ENCODE measurements at places on chromosomes 12 and 14.

DNA sequence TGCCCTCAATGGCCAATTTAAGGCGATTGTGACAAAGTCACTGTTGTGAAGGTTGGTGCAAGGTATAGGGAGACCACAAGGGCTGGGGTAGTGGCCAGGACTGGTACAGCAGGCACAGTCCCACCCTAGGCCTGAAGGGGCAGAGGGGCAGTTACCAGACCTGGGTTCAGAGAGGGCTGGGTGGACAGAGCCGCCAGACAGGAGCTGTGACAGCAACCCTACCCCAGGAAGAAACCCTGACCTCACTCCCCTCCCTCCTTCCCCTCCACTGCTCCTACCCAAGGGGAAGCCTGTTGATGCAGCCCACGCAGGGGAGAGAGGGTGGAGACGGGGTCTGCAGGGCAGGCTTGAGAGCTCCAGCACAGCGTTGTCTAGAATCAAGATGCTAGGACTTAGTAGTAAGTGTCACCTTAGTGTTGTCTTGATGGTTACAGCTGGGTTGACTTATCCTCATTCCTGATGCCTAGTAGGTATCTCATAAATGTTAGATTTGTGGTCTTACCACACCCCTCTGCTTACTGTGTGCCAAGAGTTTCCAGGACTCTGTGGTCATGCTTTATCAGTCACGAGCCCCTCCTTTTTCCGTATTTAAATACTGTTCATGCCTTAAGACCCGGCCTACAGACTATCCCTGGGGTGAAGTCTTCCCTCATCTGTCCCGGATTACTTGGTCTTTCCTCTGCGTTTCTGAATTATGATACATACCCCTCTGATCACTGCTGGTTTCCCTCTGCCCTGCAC lies 14.4 kb downstream of the EML1 start:
- H3K27ac ChIP-seq, result no peak overlapping the region
- no peak overlapping the region for H3K4me3 ChIP-seq
- no peaks in the 10 kb centered on the region for H3K36me3 ChIP-seq
- no peak for DNase-seq
- H3K4me1 ChIP-seq, result no peaks in the 10 kb centered on the region
- peaks cover 5% of the 10 kb centered on the region for H3K27me3 ChIP-seq

DNA sequence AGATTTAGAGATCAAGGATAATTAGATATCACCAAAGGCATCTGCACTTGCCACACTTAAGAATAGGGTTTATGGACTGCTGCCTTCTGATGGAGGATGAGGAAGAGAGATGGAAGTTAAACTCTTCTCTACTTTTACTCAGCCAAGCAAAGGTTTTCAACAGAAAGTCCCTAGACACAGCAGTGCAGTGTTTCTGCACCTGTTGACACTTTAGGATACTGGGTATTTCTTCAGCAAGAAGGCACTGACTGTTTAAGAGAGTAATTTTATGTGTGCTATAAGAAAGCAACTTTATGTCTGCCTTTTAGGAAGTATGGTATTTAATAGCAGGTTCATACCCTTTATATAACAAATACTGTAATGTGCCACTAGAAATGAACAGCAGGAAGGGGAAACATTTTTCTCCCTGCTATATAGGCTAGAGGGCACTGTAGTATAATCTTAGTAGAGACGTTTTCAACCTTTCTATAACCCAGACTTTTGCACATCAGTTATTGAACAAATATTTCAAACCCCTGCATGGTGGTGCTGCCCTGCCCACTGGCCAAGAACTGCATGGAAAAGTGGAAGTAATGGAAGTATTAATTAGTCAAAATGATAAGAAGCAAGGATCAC lies 225.0 kb upstream of the GRIP1 start:
- H3K4me3 ChIP-seq, result no peak overlapping the region
- H3K36me3 ChIP-seq, result no peaks in the 10 kb centered on the region
- DNase-seq, result peak; percentile 17
- H3K4me1 ChIP-seq, result no peaks in the 10 kb centered on the region
- no peaks in the 10 kb centered on the region for H3K27me3 ChIP-seq
- H3K27ac ChIP-seq, result no peak overlapping the region

GRCh38 chr14:99363616-99364290 lies 91.8 kb upstream of the BCL11B start:
- H3K27ac ChIP-seq, result no peak overlapping the region
- H3K4me3 ChIP-seq, result no peak overlapping the region
- H3K27me3 ChIP-seq, result no peaks in the 10 kb centered on the region
- H3K36me3 ChIP-seq, result no peaks in the 10 kb centered on the region

- no peak overlapping the region for H3K27ac ChIP-seq
- H3K4me1 ChIP-seq, result no peaks in the 10 kb centered on the region
- H3K4me3 ChIP-seq, result no peak overlapping the region
- no peaks in the 10 kb centered on the region for H3K36me3 ChIP-seq
Measured at GRCh38 chr12:93722835-93723567, 45.8 kb downstream of the CRADD start.

- no peaks in the 10 kb centered on the region for H3K27me3 ChIP-seq
- H3K27ac ChIP-seq, result peak overlapping the region; percentile 27
- H3K4me1 ChIP-seq, result peaks cover 18% of the 10 kb centered on the region
- peak overlapping the region; percentile 69 for H3K4me3 ChIP-seq
- DNase-seq, result no peak
- no peaks in the 10 kb centered on the region for H3K36me3 ChIP-seq
Measured at GRCh38 chr12:6778217-6778573, 5.9 kb downstream of the LAG3 start.

- no peaks in the 10 kb centered on the region for H3K4me1 ChIP-seq
- no peak for DNase-seq
- no peaks in the 10 kb centered on the region for H3K36me3 ChIP-seq
- H3K27me3 ChIP-seq, result no peaks in the 10 kb centered on the region
Measured at GRCh38 chr14:50191499-50191898, 39.9 kb downstream of the SOS2 start.

GRCh38 chr12:34346372-34347034 lies 324.2 kb downstream of the ALG10 start:
- no peaks in the 10 kb centered on the region for H3K27me3 ChIP-seq
- H3K4me3 ChIP-seq, result no peak overlapping the region
- no peaks in the 10 kb centered on the region for H3K36me3 ChIP-seq
- H3K4me1 ChIP-seq, result no peaks in the 10 kb centered on the region
- DNase-seq, result no peak
- no peak overlapping the region for H3K27ac ChIP-seq

DNA sequence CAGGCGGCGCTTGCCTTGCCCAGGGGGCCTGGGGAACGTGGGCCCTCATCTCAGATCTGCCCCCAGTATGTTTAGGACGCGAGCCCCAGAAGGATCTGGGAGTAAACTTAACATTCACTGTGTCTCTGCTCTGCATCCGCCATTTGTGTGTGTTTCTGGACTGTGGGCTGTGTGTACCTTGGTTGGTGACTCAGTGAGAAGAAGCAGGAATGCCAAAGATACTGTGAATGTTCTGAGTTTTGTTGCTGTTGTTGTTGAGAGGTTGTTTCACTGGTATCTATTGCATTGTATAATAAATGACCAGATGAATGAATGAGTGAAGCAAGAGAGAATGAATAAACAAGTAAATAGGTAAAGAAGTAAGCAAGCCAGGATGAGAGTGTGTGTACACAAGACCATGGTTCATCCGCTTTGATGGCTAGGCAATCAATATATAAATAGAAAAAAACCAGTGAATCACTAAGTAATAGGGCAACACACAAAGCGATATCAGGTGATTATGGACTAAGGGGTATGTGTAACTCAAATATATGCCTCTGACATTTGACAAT lies 20.5 kb downstream of the MEG3 start:
- H3K36me3 ChIP-seq, result no peaks in the 10 kb centered on the region
- no peaks in the 10 kb centered on the region for H3K27me3 ChIP-seq
- H3K27ac ChIP-seq, result no peak overlapping the region
- DNase-seq, result no peak
- no peaks in the 10 kb centered on the region for H3K4me1 ChIP-seq

DNA sequence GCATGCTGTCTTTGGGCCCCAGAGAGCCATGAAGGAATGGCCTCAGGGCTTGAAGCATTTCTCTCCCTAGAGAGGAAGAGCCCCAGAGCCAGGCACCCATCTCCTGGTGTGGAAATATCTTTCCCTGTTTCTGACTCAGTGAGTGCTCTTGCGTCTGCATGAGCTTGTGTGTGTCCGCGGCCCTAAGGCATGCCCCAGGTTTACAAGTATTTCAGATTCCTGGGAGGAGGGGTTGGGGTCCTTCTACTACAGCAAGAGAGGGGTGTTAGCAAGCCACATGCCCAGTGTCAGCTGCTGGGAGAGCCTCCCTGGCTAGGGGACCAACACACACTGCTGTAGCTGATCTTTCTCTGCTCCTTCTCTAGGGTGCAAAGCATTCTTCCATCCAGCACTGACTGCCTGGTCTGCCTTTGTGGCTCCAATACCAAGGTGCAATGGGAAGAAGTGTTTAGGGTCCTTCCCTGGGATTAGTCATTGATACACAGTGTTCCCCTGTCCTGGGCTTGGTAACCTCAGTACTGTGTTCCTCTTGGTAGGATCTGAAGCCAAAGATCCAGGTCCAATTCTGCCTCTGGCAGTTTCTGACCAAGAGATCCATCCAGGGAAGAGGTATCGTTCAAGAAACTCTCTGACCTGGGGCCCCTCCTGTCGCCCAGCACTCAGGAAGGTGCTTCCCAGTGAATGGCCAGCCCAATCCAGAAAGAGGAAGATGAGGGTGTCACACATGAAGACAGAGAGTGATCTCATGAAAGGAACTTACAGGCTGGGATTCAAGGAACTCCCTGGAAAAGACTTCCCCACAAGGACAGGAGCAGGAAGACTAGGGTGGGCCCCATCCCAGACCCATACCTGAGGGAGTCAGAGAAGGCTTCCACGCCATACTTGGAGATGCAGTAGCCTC lies 3.1 kb downstream of the RDH16 start:
- DNase-seq, result no peak
- no peaks in the 10 kb centered on the region for H3K4me1 ChIP-seq
- H3K4me3 ChIP-seq, result no peak overlapping the region
- no peaks in the 10 kb centered on the region for H3K36me3 ChIP-seq
- H3K27me3 ChIP-seq, result no peaks in the 10 kb centered on the region

DNA sequence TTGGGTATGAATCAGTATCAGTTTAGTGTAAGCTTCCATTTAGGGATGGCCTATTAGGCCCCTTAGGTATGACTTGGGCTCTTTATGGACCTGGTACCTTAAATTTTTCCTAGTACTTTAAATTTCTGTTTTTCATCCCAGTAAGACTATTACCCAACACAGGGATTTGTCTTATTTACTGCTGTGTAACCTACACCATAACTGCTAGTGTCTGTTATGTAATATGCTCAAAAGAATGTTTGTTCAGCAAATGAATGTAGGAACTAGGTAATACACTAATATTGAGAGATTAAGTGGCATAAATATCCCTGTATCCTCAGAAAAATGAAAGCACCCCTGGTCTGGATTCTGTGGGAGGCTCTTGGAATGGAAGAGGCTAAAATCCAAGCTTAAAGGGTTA lies 63.7 kb upstream of the YARS2 start:
- DNase-seq, result no peak
- H3K4me3 ChIP-seq, result no peak overlapping the region
- H3K27me3 ChIP-seq, result no peaks in the 10 kb centered on the region

DNA sequence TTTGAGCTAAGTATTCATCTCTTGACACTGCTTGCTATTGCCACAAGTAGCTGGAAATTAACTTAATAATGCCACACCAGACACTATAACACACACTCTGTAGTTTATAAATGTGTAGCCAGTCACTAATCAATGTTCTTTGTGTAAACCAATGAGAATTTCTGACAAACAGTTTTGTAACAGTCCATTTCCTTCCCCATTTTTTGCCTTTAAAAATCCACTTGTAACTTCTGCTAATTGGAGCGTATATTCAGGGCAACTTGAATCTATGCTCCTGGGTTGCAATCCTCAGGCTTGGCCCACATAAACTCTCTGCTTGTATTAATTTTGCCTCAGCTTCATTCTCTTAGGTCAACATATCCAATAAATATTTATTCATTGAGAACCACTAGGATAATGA lies 125.0 kb upstream of the DHRS4 start:
- DNase-seq, result no peak
- no peaks in the 10 kb centered on the region for H3K27me3 ChIP-seq
- no peaks in the 10 kb centered on the region for H3K36me3 ChIP-seq
- H3K4me3 ChIP-seq, result no peak overlapping the region
- H3K4me1 ChIP-seq, result no peaks in the 10 kb centered on the region

- H3K27me3 ChIP-seq, result no peaks in the 10 kb centered on the region
- no peaks in the 10 kb centered on the region for H3K4me1 ChIP-seq
- H3K36me3 ChIP-seq, result no peaks in the 10 kb centered on the region
- no peak overlapping the region for H3K4me3 ChIP-seq
- DNase-seq, result no peak
Measured at GRCh38 chr12:127174881-127175280, 1092.1 kb upstream of the TMEM132C start.

GRCh38 chr12:92218394-92219077 lies 72.9 kb upstream of the BTG1 start:
- H3K4me3 ChIP-seq, result no peak overlapping the region
- no peak overlapping the region for H3K27ac ChIP-seq
- peaks cover 9% of the 10 kb centered on the region for H3K4me1 ChIP-seq
- no peaks in the 10 kb centered on the region for H3K36me3 ChIP-seq
- no peak for DNase-seq
- H3K27me3 ChIP-seq, result no peaks in the 10 kb centered on the region

DNA sequence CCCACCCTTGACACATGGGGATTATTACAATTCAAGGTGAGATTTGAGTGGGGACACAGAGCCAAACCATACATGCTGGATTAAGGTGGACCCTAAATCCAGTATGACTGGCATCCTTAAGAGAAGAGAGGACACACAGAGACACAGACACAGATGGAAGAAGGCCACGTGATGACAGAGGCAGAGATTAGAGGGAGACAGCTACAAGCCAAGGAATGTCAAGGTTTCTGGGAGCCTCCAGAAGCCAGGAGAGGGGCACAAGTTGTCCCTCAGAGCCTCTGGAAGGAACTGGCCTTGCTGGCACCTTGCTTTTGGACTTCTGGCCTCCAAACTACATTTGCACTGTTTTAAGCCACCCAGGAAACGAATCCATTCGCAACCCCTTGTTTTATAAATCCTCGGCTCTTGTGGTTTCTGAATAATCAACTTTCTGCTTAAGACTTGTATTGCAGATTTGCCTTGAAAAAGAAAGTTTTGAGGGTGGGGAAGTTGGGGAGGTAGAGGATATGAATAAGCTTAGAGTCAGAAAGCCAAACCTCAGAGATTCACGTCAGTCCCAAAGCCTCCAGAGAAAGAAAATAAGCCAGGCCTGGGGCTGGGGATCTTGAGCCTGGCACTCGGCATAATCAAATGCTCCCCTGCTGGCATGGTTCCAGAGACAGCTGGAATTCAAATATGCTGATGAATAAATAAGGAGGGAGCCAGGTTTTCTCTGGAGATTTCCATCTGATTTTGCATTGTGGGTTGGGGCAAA lies 224.2 kb upstream of the PWP1 start:
- no peak overlapping the region for H3K4me3 ChIP-seq
- H3K36me3 ChIP-seq, result no peaks in the 10 kb centered on the region
- no peaks in the 10 kb centered on the region for H3K27me3 ChIP-seq

- DNase-seq, result no peak
- H3K27ac ChIP-seq, result no peak overlapping the region
- no peaks in the 10 kb centered on the region for H3K4me1 ChIP-seq
Measured at GRCh38 chr12:20599757-20600156, 95.4 kb upstream of the SLCO1C1 start.

GRCh38 chr12:68389305-68389704 lies 57.1 kb upstream of the MDM1 start:
- no peaks in the 10 kb centered on the region for H3K27me3 ChIP-seq
- no peaks in the 10 kb centered on the region for H3K36me3 ChIP-seq
- H3K4me1 ChIP-seq, result no peaks in the 10 kb centered on the region
- no peak for DNase-seq
- H3K4me3 ChIP-seq, result no peak overlapping the region

- H3K36me3 ChIP-seq, result no peaks in the 10 kb centered on the region
- DNase-seq, result no peak
- no peak overlapping the region for H3K27ac ChIP-seq
- H3K4me1 ChIP-seq, result no peaks in the 10 kb centered on the region
- no peak overlapping the region for H3K4me3 ChIP-seq
- no peaks in the 10 kb centered on the region for H3K27me3 ChIP-seq
Measured at GRCh38 chr14:24959791-24960331, 90.1 kb downstream of the STXBP6 start.
